Cardiac muscle cell (in vitro differentiated cells and primary cell): ENCODE measurements at places on chromosomes 11 and 22. TPM values are rescaled to one million over a fixed set of nuclear protein-coding genes. Genes with fewer than 3 reads are reported as not detected.

DNA sequence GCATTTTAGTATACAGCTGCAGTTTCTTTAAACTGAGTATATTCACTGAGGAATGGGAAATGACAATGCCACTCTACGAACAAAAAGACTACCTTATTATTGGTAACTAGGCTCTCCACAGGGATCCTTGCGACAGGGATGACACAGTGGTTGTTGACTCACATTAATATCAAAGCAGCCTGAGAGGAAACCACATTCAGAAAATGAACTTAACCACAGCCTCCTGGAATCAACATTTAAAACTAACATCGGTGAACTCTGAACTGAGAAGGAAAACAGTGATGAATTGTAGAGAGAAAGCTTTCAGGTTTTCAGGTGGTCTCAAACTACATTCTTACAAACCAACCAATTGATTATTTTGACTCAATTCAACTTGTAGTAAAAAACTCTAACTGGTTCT is 90.3 kb upstream of the MTMR2 start:
- peaks cover 4% of the 10 kb centered on the region for H3K4me1 ChIP-seq
- no peak for DNase-seq
- no peak overlapping the region for H3K4me3 ChIP-seq
- H3K36me3 ChIP-seq, result no peaks in the 10 kb centered on the region
- H3K27me3 ChIP-seq, result no peaks in the 10 kb centered on the region
- no peak overlapping the region for H3K27ac ChIP-seq

DNA sequence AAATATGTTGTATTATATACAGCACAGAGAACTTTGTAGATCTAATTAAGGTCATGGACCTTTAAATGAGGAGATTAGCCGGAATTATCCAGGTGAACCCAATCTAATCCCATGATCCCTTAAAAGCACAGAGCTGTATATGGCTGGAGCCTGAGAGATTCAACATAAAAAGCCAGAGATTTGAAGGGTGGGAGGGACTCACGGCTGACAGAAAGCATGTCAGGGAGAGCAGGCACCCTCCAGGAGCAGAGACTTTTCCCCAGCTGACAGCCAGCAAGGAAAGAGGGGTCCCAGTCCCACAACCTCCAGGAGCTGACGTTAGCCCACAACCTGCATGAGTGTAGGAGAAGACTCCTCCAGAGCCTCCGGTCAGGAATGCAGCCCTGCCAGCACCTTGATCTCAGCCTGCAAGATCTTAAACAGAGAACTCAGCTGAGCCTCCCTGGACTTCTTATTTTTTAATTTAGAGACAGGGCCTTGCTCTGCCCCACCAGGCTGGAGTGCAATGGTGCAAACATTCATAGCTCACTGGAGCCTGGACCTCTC is 20.0 kb upstream of the ADA2 start:
- peaks cover 8% of the 10 kb centered on the region for H3K4me1 ChIP-seq
- no peaks in the 10 kb centered on the region for H3K27me3 ChIP-seq
- no peak for DNase-seq
- H3K27ac ChIP-seq, result no peak overlapping the region

The RASSF7 gene
- 47.8 and 49.5 TPM in 2 replicates for total RNA-seq

GRCh38 chr11:116984589-116984988 is 113.6 kb downstream of the SIK3 start:
- DNase-seq, result no peak
- H3K27me3 ChIP-seq, result no peaks in the 10 kb centered on the region
- no peaks in the 10 kb centered on the region for H3K36me3 ChIP-seq
- H3K27ac ChIP-seq, result peak overlapping the region; percentile 8
- H3K4me3 ChIP-seq, result no peak overlapping the region
- H3K4me1 ChIP-seq, result no peaks in the 10 kb centered on the region

The LMNTD2 gene
- total RNA-seq, result 12.3 and 21.1 TPM in 2 replicates

- DNase-seq, result peak; percentile 93
- H3K27ac ChIP-seq, result no peak overlapping the region
- peaks cover 7% of the 10 kb centered on the region for H3K27me3 ChIP-seq
- H3K4me3 ChIP-seq, result no peak overlapping the region
Observed at GRCh38 chr22:32661296-32661695, 140.2 kb upstream of the TIMP3 start.

DNA sequence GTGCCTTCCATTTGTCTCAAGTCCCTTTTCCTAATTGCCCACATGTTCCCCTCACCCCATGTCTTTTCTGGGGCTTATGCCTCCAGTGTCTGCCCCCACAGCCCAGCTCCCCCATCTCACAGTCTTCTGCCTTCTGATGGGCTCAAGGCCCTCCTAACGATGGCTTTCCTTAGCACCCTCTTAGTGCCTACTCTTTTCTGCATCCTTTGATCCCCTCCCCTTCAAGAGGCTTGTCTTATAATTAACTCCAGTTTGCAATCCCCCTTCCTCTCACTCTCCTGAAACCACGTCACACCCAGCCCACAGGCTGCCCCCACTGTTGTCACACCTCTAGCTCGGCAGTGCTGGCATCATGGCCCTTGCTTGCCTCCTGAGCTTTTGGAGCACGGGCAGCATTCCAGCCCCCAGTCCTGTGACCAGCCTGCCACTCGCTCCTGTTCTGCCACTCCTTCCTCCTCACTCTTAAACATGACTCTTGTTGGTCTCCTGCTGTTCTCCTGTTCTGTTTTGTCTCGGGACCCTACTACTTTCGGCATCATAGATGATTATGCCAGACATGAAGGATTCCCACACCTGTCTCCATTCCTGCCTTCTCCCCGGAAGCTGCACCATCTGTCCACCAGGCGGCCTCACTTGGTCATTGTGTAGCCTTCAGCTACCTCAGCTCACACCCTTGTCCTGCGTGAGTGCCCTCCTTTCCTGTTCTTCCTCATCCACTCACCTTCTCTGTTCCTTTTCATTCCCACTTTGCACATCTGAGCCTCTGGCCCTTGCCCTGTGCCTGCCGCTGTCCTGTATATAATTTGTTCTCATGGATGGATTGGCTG is 26.1 kb downstream of the UBE2L3 start:
- H3K27ac ChIP-seq, result no peak overlapping the region
- H3K36me3 ChIP-seq, result peaks cover 18% of the 10 kb centered on the region
- no peak overlapping the region for H3K4me3 ChIP-seq
- DNase-seq, result no peak
- no peaks in the 10 kb centered on the region for H3K27me3 ChIP-seq

- H3K36me3 ChIP-seq, result no peaks in the 10 kb centered on the region
- H3K27ac ChIP-seq, result no peak overlapping the region
- DNase-seq, result peak; percentile 55
- H3K4me1 ChIP-seq, result no peaks in the 10 kb centered on the region
- peak overlapping the region; percentile 38 for H3K4me3 ChIP-seq
Observed at GRCh38 chr11:45921561-45922424, 663 bp upstream of the LARGE2 start.

The MOV10L1 gene
- 0.18 TPM in 1 of 2 replicates, not detected in the other for total RNA-seq

DNA sequence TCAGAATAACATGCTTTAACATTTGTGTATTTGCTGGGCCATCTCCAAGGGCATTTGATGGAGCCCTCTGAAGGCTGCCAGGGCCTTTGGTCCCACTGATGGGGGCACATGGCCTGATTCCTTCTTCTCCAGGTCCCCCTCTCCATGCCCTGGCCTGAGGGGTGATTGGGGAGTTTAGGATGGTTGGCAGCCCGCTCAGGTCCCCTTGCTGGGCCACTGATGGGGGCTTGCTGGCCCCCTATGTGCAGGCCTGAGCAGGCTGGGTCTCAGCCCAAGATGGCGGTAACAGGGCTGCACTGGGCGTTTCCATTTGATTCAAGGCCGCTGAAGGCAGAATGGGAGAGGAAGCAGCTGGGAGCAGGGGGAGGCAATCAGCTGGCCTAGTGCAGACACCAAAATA is 113.7 kb upstream of the NECTIN1 start:
- peaks cover 12% of the 10 kb centered on the region for H3K4me1 ChIP-seq
- no peaks in the 10 kb centered on the region for H3K36me3 ChIP-seq
- no peak for DNase-seq
- H3K27ac ChIP-seq, result no peak overlapping the region
- H3K27me3 ChIP-seq, result no peaks in the 10 kb centered on the region

The OR6A2 gene
- 0.11 and 0.12 TPM in 2 replicates for total RNA-seq

DNA sequence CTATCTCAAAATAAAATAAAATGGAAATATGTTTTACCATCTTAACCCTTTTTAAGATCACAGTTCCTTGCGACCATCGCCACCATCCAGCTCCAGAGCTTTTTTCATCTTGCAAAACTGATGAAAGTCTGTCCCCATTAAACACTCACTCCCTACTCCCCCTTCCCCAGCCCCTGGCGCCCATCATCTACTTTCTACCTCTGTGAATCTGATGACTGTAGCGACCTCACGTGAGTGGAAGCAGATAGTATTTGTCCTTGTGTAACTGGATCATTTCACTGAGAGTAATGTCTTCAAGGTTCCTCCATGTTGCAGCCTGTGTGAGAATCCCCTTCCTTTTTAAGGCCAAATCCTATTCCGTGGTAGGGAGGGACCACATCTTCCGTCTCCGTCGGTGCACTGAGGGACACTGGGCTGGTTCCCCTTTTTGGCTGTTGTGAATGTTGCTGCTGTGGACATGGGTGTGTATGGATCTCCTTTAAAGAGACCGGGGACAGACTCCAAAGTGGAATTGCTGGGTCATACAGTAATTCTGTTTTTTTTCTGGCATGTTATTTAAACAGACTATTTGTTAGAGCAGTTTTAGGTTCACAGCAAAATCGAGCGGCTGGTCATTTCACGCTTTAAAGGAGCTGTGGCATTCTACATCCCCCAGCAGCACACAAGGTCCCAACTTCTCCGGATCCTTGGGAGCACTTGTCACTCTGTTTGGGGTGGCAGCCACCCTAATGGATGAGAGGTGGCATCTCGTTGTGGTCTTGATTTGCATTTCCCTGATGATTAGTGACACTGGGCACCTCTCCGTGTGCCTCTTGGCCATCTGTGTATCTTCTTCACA is 120.0 kb downstream of the KCNQ1 start:
- H3K27me3 ChIP-seq, result no peaks in the 10 kb centered on the region
- peaks cover 6% of the 10 kb centered on the region for H3K4me1 ChIP-seq
- H3K4me3 ChIP-seq, result no peak overlapping the region
- no peak overlapping the region for H3K27ac ChIP-seq

The FOLR3 gene
- total RNA-seq, result not detected in 2 replicates

- no peak overlapping the region for H3K27ac ChIP-seq
- no peaks in the 10 kb centered on the region for H3K4me1 ChIP-seq
- H3K36me3 ChIP-seq, result peaks cover 17% of the 10 kb centered on the region
- no peak for DNase-seq
- no peaks in the 10 kb centered on the region for H3K27me3 ChIP-seq
- H3K4me3 ChIP-seq, result no peak overlapping the region
Observed at GRCh38 chr11:68263444-68264035, 8.2 kb downstream of the C11orf24 start.

- H3K27ac ChIP-seq, result no peak overlapping the region
- H3K36me3 ChIP-seq, result no peaks in the 10 kb centered on the region
- no peaks in the 10 kb centered on the region for H3K27me3 ChIP-seq
- no peaks in the 10 kb centered on the region for H3K4me1 ChIP-seq
Observed at GRCh38 chr11:73664877-73665276, 18.5 kb downstream of the PLEKHB1 start.

GRCh38 chr11:64753019-64753379 is 6.8 kb downstream of the PYGM start:
- H3K4me1 ChIP-seq, result no peaks in the 10 kb centered on the region
- peaks cover 28% of the 10 kb centered on the region for H3K36me3 ChIP-seq
- H3K4me3 ChIP-seq, result no peak overlapping the region
- DNase-seq, result no peak

DNA sequence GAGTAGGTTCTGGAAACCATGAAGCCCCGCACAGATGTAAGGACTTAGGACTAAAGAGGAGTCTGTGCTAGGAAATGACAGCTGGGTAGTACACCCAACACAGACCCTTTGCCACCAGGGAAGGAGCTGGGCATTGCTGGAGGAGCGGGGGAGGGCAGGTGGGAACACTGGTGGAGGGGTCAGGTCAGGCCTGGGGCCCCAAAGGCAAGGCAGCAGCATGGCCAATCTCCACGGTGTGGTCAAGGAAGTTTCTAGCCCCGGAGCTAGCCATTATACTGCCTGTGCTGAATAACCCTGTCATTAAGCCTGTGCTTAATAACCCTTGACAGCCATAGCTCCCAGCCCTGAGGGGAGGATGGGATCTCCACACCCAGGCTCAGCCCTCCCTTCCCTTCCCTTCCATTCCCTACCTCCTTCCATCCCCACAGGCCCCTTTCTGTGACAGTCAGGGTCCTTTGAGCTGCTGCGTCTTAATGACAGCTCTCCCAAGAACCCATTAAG is 2.1 kb downstream of the TMPRSS4 start:
- peaks cover 13% of the 10 kb centered on the region for H3K4me1 ChIP-seq
- no peaks in the 10 kb centered on the region for H3K27me3 ChIP-seq
- H3K36me3 ChIP-seq, result no peaks in the 10 kb centered on the region
- no peak overlapping the region for H3K4me3 ChIP-seq

GRCh38 chr11:35785287-35786167 is 123.0 kb downstream of the TRIM44 start:
- no peak for DNase-seq
- peaks cover 27% of the 10 kb centered on the region for H3K27me3 ChIP-seq
- H3K4me3 ChIP-seq, result no peak overlapping the region
- no peak overlapping the region for H3K27ac ChIP-seq
- H3K36me3 ChIP-seq, result no peaks in the 10 kb centered on the region

GRCh38 chr22:44918166-44918924 is 91.5 kb downstream of the PHF21B start:
- no peak for DNase-seq
- no peaks in the 10 kb centered on the region for H3K4me1 ChIP-seq
- H3K27me3 ChIP-seq, result no peaks in the 10 kb centered on the region
- no peaks in the 10 kb centered on the region for H3K36me3 ChIP-seq

- no peaks in the 10 kb centered on the region for H3K36me3 ChIP-seq
- H3K4me1 ChIP-seq, result no peaks in the 10 kb centered on the region
- no peaks in the 10 kb centered on the region for H3K27me3 ChIP-seq
- no peak for DNase-seq
- H3K27ac ChIP-seq, result no peak overlapping the region
- H3K4me3 ChIP-seq, result no peak overlapping the region
Observed at GRCh38 chr11:116272181-116272789, 500.5 kb downstream of the BUD13 start.

The LAMTOR1 gene
- 100 and 147 TPM in 2 replicates for total RNA-seq

DNA sequence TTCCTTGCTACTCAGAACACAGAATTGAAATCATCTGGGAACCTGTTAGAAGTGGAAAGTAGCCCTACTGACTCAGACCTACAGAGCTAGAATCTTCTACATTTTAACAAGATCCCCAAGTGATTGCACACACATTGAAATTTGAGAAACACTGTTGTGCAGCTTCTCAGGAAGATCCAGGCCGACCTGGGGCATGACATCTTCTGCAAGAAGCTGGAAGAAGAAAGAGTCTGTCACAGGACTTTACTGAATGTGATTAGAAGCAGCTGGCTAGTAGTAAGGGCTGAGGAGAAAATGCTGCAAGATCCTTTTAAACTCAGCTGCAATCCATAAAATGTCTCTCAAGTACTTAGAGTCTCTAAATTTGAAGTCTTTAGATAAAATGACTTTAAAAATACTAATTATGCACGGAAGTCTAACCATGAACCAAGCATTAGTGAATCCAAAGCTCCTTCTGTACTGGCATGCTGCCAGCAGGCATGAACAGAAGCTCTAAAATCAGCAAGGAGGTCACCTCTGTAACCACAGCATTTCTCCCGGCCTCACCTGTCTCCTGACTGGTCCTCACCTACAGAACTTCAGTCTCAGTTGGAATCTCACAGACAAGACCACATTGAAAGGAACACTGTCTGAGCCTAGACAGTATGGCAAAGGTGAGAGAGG is 85.0 kb downstream of the SERGEF start:
- H3K36me3 ChIP-seq, result no peaks in the 10 kb centered on the region
- no peak overlapping the region for H3K4me3 ChIP-seq
- H3K27ac ChIP-seq, result no peak overlapping the region
- H3K27me3 ChIP-seq, result no peaks in the 10 kb centered on the region
- H3K4me1 ChIP-seq, result peaks cover 4% of the 10 kb centered on the region

The SFI1 gene
- total RNA-seq, result 18.2 and 23.8 TPM in 2 replicates

- H3K36me3 ChIP-seq, result no peaks in the 10 kb centered on the region
- H3K27ac ChIP-seq, result no peak overlapping the region
- no peak overlapping the region for H3K4me3 ChIP-seq
- no peaks in the 10 kb centered on the region for H3K27me3 ChIP-seq
Observed at GRCh38 chr22:20244691-20245576, 23.2 kb downstream of the RTN4R start.

The ASPHD2 gene
- 1.8 and 3.0 TPM in 2 replicates for total RNA-seq
